Activated T-cell treated with anti-CD3 and anti-CD28 coated beads for 24 hours (primary cell): ENCODE measurements at places on chromosomes 1 and 21.

- no peak for DNase-seq
Measured at GRCh38 chr1:59180735-59181134, 116.2 kb upstream of the FGGY start.

GRCh38 chr1:200231787-200232231 lies 178.0 kb downstream of the ZNF281 start:
- no peak for DNase-seq

DNA sequence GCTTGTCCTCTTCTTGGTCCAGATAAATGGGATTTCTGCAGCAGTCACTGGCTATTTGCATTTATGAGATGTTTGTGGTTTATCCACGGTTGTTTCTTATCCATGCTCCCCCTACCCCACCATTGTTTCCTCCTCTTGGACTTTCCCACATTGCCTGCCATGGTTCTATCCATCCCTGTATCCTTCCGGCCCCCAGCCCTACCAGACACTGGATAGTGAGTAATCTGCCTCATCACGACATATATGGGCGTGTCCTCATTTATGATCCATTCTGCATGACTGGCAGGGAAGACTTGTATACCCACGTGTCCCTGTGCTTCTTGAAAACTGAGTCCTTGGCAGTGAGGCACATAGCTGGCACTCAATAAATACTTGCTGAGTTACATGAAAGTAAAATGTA lies 40.1 kb downstream of the CACNA1S start:
- DNase-seq = no peak

DNA sequence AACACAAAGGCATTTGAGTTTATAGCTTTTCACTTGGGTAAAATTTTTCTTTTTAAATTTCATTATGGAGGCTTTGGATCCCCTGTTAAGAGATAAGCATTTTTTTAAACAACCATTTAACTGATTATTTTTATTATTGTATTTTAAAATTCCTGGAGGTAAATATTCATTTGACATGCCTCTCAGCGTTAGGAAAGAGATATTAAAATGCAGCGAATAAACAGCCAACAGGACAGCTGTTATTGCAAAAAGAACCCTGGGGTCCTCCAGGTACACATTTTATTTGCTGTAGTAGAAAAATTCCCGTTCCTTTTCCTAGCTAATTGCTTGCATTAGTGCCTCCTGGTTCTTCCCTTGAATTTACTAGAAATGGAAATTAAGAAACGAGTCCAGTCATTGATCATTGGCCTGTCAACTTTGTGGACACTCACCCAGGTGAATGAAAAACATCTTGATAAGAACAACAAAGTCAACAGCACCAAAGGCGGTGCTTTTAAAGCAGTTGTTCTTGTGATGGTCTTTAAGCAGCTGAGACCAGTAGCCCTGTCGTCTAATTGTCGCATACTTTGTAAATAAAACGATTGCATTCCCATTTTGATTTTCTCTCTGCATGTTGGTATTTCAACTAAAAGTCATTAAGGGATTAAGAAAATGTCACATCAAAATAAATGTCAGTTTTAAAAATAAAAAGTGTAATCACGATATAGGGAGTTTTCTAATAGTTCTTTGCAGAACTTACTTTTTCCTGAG lies 282.4 kb downstream of the GRIK1 start:
- DNase-seq = no peak

DNA sequence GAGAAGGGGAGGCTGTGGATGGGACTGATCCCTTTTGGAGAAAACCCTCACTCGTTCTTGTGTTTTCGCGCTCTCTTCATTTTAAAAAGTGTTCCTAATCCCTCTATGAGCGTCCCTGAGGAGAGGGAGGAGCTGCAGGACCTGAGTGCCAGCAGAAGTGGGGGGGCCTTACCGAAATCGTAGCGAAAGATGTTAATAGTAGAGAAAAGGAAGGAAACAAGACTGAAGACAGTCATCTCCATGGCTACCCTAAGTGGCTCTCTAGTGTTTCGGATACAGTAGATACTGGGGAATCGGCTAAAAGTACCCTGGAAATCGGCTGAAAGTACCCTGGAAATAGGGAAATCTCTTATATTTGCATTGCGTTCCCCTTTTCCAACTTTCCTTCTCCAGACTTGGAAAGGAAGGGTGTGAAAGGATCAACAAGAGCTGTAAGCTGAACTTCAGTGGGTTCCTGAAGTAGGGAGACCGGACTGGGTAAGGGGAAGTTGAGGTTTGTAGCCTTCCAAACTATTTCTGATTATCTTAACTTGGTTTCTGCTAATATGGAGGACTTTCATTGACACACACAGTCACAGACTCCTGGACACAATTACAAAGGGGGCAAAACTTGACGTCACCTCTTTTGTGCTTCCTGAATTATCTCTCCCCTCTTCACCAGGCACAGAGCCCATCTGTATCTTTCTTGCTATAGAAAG lies 486 bp upstream of the DSTYK start:
- no peak for DNase-seq

DNA sequence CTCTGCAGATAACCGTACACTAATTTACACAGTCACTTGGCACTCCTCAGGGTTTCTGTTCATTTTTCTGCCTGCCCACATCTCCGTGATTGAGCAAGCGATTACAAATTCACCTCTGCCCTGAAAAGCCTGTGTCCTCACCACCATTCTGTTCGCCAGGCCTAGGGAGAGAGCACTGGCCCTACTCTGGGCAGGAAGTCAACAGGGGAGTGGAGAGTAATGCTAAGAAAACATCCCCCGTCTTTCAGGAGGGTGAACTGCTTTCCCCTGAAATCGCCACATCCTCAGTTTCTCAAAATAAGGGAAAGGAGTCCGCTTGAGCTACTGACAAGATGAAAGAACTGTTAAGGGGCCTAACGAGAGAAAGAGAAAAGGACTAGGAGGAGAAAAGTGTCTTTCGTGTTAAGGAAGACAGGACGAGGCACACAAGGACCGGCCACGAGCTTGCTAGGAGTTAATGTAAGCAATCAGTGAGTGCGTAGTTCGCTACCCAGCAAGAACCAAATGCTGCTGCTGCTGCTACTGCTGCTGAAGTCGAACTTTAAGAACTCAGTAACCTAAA lies 632 bp downstream of the PEX19 start:
- no peak for DNase-seq

DNA sequence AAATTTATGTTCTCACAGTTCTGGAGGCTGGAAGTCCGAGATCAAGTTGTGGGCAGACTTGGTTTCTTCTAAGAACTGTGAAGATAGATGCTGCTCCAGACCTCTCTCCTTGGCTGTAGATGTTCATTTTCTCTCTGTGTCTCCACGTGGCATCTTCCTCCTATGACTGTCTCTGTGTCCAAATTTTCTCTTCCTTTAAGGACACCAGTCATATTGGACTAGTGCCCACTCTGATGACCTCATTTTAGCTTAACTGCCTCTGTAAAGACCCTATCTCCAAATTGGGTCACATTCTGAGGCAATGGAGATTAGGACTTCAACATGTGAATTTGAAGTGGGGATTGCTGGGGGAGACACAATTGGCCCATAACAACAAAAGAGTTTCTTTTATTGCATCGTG lies 125.3 kb upstream of the ETS2 start:
- DNase-seq = no peak

- DNase-seq = no peak
Measured at GRCh38 chr1:45769261-45769932, 18.9 kb upstream of the IPP start.

DNA sequence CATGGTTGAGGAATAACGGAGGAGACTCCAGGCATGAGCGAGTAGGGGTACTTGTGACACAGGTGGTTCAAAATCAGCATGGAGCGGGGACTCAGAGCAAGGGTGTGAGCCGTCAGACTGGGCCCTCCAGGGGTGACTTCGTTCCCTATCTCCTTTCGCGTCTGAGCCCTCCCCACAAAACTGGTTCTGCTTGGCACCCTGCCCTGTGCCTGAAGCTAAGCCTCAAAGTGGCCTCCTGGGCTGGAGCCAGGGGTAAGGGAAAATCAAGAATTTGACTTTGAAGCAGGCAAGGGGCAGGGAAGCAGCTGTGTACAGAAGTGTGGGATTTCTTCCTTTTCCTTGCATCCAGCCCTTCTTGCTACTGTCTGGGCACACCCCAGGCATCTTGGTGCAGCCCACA lies 331.5 kb upstream of the AJAP1 start:
- no peak for DNase-seq
